ENCODE measurements at places on chromosomes 4 and X.

DNA sequence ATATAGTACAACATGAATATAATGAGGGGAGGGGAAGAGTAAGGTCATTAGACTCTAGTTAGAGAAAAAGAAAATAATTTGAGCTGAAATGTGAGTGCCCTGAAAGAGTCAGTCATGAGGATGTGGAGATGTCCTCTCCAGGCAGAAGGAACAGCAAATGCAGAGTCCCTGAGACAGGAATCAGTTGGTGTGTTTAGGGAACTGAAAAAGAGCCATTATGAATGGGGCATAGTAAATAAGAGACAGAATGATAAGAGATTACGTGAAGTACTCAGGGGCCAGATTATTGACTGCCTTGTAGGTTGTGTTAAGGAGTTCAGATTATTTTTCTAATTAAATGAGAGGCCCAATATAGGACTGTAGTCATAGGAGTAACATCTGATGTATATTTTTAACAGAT, 147.0 kb downstream of the PDLIM5 start:
- no peak for DNase-seq

GRCh38 chrX:121103381-121103780, 56.0 kb downstream of the GLUD2 start:
- DNase-seq: no peak

GRCh38 chrX:10966057-10966456, 145.1 kb upstream of the HCCS start:
- no peak for DNase-seq

DNA sequence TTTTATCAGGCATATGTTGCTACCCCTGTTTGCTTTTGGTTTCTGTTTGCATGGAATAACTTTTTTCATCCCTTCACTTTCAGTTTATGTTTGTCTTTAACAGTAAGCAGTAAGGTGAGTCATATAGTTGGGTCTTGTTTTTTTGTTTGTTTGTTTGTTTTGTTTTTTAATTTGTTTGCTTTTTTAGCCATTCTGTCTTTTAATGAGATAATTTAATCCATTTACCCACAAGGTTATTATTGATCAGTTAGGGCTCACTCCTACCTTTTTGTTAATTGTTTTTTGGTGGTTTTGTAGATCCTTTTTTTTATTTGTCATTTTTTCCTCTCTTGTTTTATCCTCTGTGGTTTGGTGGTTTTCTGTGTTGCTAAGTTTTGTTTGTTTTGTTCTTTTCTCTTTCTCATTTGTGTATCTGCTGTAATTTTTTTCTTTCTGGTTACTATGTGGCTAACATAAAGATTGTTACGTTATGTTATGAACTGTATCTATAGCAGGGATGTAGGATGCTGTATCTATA, 379.5 kb upstream of the MAD2L1 start:
- DNase-seq: no peak

- no peak for DNase-seq
Observed at GRCh38 chr4:175542786-175543185, 269.3 kb downstream of the GPM6A start.

- no peak for DNase-seq
Observed at GRCh38 chr4:67779631-67780030, 25.4 kb upstream of the GNRHR start.

DNA sequence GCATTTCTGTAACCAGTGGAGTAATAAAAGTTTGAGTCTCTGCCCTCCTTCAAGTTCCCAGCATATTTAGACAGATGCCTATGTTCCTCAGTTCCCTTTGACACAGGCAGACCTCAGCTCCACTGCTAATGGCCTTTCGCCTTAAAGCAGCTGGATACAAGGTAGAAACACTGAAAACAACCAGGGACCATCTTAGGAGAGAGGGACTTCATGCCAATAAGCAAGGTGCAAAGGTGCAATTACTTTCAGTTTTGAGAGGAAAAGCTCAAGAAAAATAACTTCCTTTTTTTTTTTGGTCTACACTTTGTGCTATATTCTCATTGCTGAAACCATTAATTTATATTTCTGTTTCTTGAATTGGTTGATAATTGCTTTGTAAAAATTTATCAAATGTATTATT, 781.9 kb upstream of the GALNTL6 start:
- no peak for DNase-seq
